ENCODE measurements at places on chromosomes 6 and 20.

DNA sequence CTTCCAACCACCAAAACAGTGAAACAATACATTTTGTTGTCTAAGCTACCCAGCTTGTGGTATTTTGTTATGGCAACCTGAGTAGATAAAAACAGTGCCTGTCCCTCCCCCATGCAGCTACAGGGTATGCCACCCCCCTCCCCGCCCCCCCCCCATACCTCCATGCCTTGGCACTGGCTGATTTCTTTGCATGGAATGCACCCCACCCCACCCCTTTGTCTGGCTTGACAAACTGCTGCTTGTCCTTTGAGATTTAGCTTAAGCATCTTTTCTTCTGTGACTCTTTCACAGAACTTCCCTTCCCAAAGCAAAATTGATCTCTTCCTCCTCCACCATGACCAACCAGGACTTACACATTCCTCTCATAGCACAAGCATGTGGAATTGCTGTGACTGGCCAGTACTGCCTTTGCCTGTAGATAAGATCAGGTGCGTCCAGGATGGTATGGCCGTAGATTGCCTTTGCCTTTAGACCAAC, 64.6 kb upstream of the ADGRF1 start:
- no peak for DNase-seq

GRCh38 chr6:119160911-119161310, 82.4 kb upstream of the FAM184A start:
- no peak for DNase-seq

- DNase-seq = no peak
Observed at GRCh38 chr20:59515906-59516209, 88.5 kb upstream of the PHACTR3 start.

DNA sequence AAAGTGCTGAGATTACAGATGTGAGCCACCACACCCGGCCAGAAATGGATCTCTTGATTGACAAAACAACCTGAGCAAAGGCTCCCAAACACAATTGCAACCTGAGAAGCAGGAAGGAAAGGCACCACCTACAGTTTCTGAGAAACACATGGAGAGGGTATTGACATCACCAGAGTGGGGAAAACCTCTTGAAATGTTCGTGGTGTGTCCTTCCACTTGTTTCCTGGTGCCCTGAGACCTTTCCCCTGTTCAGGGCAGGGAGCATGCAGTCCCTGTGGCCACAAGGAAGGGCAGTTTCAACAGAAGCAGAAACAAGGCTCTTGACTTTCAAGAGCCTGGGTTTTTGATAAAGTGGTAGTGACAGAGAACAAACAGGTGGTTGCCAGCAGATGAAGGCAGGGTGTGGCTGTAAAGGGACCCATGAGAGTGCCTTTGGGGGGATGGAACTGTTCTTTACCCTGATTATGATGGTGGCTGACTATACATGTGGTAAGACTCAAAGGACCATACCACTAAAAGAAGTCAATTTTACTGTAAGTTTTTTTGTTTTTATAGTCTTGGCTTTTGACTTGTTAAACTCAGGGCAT, 3.2 kb upstream of the BPIFA1 start:
- no peak for DNase-seq

DNA sequence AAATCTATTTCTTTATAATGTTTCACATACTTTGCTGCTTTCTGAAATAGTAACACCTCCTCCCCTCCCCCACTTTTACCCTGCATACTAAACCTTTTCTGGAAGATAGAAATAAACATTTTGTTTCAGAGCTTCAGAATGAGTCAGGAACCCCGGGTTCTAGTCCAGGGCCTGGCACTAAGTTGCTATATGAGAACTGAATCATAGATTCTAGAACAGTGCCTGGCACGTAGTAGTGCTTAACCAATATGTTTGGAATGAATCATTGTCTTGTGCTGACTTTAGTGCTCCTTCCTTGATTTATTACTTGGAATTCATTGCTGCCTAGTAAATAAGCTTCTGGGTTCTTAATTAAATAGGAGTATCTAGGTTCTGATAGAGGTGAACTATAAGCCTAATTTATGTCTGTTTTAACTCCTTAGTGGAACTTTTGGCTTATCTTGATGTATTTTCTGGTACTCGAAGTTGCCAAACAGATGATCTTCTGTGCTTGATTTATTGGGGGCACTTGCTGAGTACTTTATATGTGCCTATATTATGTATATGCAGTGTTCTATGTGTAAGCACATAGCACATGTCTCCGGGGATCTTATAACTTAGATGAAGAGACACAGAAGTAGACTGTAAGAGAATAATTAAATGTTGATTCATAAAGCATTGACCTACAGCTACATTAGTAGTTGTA, 18.6 kb downstream of the TAB2 start:
- DNase-seq = no peak

- DNase-seq = no peak
Observed at GRCh38 chr20:61690993-61691838, 374.5 kb downstream of the TAF4 start.

DNA sequence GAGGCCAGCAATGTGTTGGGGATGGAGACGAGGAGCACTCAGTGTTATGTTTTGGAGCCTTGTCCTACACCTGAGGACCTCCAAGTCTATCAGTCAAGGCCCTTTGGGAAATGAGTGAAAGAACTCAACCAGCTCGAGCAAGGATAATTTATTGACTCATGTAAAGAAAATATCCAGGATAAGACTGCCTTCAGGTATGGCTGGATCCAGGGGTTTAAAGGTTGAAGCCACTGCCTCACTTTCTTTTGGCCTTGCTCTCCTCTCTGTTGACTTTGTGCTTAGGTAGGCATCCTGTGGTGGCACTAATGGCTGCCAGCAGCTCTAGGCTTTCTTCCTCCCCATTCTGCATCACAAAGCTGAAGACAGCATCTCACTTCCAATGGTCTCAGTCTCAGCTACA, 66.3 kb upstream of the ZNFX1 start:
- no peak for DNase-seq

DNA sequence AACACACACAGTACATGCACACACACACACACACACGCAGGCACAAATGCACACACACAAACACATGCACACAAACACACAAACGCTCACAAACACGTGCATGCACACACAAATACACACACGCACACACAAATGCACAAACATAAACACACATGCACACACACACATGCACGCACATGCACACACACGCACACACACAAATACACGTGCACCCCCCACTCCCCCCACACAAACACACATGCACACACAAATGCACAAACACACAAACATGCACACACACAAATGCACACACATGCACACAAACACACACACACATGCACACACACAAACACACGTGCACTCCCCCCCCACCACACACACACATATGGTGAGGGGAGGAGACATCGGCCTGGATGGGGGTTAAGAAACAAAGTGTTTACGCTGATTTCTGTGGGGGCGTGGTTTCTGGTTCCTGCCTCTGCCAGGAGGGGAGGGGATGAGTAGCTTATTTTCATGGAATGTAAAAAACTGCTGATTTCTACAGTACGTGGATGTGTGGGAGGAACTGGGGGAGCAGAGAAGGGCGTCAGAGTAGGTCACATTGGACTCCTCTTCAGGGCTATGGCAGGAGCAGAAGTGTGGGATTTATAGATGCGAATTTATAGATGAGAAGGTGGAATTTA, 607.2 kb downstream of the QKI start:
- no peak for DNase-seq

DNA sequence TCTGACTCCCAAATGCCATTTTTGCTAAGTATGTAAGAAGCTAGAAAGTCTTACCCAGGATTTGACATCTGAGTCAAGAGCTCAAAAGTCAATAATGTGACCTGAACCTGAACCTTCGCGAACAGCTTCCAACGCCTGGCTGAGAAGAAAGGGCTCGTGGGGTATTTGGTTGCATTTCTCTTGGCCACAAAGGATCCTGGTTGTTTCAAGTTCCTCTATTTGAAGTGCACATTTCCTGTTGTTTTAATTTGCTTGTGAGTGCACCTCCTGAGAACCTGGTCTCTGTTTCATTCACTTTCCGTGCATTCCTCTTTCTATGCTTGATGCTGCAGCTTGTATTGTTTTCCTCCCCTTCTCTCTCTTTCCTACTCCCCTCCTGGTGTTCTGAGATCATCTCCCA, 212.5 kb downstream of the FOXA2 start:
- no peak for DNase-seq

- no peak for DNase-seq
Observed at GRCh38 chr6:108001696-108002231, 43.8 kb upstream of the SEC63 start.

- no peak for DNase-seq
Observed at GRCh38 chr20:32056708-32057483, 4.9 kb downstream of the HCK start.

- DNase-seq = no peak
Observed at GRCh38 chr6:83467620-83468036, 36.8 kb upstream of the ME1 start.

- DNase-seq = no peak
Observed at GRCh38 chr20:14343491-14344065, 6.2 kb upstream of the FLRT3 start.
